ENCODE measurements at places on chromosomes 7 and 10.

DNA sequence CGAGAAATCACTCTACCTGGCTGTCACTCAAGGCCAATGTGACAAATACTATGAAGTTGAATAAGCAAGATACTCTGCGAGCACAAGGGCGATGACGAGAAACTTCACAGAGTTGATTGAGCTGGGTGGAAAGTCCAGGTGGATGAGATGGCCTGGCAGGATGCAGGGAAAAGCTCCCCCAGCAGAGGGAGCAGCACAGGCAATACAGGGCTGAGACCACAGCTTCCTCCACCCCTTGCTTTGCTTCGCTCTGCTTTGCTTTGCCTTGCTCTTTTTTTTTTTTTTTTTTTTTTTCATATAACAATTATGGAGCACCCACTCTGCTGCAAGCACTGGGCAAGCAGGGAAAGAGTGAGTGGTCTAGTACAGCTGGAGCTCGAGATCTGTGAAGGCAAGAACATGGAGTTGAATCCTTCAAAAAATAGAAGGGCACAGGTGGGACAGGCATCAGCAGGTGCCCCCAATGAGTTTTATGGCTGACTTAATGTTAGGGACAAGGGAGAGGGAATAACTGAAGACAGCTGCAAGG lies 88.3 kb downstream of the CABCOCO1 start:
- DNase-seq: peak; percentile 68

DNA sequence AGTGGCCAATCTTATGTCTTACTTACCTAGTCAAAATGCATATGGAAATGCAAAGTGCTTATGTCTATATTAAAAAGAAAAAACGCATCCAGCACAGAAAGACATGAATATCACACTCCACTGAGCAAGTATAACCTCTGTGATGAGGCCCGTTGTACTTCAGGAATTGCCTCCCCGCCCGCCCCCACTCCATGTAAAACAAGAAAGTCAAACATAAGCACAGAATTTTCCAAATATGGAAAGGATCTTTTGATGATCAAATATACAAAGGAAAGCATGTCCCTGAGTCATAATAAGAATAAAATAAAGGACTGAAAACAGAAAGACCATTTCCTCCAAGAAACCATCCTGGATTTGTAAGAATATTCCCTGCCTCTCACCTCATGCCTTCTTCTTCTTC lies 229.1 kb downstream of the BAMBI start:
- no peak for DNase-seq

DNA sequence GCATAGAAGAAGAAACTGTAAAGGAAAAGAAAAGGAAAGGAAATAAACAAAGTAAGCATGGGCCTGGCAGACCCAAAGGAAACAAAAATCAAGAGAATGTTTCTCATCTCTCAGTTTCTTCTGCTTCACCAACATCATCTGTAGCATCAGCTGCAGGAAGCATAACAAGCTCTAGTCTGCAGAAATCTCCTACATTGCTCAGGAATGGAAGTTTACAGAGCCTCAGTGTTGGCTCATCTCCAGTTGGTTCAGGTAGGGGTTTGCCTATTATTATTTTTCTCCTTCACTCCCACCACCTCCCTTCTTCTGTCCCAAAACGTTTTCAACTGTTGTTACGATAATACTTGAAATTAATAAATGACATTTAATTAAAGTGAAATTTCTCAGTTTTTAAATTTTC lies 139.6 kb downstream of the MLLT10 start:
- DNase-seq: no peak

DNA sequence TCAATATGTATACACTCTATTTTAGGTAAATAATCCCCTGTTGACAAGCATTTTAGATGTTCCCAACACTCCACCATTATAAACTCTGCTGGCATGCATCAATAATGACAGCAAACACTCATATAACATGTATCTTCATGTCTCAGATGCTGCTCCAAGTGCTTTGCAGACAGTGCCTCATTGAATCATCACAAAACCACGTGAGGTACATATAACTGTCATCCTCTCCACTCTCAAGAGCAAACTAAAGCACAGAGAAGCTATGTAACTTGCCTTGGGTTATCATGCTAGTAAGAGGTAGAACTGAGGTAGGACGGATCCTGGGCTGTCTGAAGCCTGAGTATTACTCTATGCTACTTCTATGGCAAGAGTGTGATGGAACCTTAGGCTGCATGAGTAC lies 72.5 kb upstream of the GSDME start:
- no peak for DNase-seq

- no peak for DNase-seq
These were observed 102.4 kb downstream of the SMURF1 start for GRCh38 chr7:99041526-99041925.

- no peak for DNase-seq
These were observed 81.3 kb upstream of the LRRN3 start for GRCh38 chr7:111009526-111010040.

DNA sequence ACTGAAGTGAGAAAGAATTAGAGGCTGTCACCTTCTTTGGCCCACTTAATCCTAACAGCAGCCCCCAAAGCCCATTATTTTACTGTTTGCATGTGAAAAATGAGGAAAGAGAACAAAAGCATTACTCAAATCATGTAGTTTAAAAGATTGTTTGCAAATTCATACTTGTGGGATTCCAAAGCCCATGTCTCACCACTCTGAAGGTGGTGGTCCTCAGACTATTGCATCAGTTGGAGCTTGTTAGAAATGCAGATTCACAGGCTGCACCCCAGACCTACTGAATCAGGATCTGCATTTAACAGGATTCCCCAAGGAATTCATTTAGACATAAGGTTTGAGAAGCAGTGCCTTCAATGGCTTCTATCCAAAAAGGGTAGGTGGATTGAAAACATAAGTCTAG lies 93.7 kb upstream of the PDE1C start:
- no peak for DNase-seq

DNA sequence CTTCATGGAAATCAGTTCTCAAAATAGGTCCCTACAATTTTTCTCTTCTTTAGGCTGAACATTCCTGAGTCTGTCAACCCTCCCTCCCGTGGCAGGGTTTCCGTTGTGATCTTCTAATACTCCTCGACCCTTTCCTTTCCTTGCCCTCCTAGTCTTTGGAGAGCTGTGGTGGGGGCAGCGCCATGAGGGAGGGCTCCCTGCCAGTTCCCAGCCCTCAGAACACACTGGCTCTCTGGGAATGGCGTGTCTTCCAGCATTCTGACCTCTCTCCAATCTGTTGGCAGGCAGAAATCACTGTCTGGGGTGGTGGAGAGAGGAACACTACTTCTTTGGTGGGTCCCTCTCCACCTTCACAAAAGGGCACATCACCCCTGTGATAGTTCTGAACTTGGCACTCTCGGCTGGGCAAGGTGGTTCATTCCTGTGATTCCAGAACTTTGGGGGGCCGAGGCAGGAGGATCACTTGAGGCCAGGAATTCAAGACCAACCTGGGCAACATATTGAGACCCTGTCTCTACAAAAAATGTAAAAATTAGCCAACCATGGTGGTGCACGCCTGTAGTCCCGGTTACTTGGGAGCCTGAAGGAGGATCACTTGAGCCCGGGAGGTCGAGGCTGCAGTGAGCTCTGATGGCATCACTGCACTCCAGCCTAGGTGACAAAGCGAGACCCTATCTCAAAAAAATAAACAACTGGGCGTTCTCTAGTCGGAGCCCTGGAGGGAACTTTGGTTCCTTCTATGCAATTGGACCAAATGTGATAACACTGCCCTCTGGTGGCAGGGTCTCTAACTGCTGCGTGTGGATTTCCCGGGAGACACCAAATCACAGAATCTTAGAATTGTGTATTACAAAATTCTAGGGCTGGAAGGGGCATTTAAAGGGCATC lies 13.1 kb upstream of the ARPC1A start:
- peak; percentile 65 for DNase-seq

DNA sequence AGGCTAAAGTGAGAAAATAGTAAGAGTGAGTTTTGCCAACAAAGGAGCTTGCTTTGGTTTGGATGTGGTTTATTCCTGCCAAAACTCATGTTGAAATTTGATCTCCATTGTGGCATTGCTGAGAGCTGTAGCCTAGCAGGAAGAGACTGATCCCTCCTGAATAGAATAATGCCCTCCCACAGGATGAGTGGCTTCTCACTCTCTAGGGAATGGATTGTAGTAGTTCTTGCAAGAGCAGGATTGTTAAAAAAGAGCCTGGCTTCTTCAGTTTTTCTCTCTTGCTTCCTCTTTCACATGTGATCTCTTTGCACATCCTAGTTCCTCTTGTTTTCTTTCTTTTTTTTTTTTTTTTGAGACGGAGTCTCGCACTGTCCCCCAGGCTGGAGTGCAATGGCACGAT lies 34.4 kb downstream of the ASAH2 start:
- no peak for DNase-seq

DNA sequence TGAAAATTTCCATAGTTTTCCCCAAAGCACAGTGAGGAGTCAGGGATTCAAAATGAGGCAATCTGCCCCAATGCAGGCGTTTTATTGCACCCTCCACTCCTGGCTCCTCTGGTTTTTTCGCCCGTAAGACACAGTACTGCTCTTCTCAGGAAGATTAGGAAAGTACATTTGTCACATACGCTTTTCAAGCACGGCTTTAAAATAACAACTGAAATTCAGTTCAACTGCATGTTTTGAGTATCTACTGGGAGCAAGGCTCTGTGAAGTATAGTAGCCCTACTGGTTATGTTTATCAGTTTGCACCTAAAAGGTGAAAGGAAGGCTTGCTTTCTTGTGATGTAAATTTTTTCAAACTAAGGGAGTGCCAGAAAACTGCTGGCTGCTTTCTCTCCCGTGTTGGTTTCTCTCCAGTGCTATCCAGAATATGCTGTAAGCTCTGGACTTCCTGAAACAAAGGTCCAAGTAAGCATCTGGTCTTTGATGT lies 1.9 kb upstream of the SGMS1 start:
- peak; percentile 12 for DNase-seq

DNA sequence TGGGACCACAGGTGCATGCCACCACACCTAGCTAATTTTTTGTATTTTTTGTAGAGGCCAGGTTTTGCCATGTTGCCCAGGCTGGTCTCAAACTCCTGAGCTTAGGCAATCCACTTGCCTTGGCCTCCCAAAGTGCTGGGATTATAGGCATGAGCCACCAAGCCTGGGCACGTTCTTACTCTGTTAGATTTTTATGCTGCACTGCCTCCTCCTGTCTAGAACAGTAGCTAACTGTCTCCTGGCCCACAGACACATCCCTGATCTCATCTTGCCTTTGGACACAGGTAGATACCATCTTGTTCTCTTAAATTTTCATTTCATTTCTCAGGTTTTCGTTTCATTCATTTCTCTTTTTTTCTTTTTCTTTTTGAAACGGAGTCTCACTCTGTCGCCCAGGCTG lies 41.1 kb downstream of the BLVRA start:
- no peak for DNase-seq

DNA sequence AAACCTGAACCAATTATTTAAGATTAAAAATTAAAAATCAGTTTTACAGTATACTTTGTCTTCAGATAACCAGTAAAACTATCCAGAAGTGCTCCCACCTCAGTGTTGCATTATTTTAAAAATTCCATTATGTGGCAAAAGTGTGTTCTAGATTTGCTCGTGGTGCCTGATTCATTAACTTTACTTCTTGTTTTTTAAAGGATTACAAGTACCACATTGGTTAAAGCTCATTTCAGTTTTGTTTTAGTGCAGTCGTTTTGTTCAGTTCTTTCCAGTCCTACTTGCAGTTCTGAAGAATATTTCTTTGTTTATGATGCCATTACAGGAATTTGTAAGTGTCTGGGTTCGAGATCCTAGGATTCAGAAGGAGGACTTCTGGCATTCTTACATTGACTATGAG lies 69.0 kb downstream of the SNX10 start:
- DNase-seq: no peak

DNA sequence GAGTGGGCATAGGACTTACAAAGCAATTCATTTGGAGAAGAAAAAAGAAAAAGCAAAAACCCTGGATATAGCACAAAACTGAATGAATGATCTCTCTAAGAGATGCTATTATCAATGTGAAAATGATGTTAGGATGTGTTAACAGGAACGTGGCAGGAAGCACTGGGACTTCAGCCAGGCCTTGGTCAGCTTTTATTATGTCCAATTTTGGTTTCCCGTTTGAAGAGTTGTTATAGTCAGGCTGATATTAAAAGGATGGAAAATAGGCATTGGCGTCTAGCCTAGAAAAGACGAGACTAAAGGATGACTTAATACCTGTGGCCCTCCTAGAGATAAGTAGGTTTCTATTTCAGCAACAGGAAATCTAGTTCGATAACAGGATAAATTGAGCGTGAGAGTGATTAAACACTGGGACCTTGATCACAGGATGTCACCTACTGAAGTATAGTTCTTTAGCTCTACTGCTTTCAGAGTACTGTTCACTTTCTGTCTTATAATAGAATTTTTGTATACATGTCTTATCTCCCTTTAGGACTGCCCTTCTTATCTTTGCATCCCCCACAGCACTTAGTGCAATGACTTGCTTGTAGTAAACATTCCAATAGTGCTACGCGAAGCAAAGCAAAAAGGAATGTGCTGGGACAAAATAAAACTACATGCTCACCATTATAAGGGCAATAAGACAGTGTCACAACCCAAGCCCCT lies 99.8 kb upstream of the AGBL3 start:
- no peak for DNase-seq

DNA sequence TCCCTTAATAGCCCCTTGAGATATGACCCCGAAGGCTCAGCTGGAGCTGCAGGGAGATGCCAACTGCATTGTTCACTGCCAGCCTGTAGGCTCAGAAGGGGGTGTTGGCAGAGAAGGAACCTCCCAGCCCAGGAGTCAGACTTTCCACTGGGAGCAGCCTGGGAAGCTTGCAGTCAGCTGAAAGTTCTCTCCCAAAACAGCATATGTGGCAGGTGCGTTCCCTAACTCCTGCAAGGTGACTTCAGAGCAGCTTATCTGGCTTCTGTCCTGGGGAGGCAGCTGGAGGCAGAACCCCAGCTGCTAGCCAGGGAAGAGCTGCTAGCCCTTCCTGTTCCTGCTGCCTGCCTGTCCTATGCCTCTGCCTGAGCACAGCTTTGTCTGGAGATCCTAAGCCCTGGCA lies 8.1 kb downstream of the SFTPA2 start:
- peak; percentile 48 for DNase-seq

DNA sequence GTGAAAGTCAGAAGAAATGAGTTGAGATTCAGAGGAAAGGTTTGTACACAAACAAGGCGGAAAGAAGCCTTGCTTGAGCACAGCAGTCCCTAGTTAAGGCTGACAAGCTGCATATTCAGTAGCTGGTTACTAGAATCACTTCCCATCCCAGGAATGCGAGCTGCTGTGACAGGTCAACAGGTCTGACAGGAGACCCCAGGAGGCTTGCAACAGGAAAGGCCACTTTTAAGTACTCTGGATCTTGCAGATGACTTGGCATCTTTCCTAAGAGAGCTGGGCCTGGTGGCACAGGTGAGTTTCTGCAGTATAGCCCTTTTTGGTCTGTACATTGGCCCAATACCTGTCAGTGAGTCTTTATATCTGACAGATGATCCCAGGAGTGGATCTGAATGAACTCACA lies 35.7 kb upstream of the UNC5B start:
- no peak for DNase-seq

DNA sequence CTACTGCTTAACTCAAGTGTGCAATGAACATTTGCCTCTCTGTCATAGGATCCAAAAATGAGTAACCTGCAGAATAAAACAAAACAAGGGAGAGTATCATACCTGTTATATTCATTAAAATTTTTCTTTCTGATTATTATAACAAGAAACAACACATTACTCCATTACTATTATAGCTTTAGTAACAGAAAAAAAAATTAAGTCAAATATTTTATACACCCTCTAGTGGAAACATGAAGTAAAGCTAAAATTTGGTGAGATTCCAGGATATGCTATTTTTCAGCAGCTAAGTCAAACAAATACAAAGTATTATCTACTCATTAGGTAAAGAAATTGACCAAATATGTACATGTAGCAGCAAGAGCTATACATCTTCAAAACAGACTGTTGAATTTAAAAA lies 56.3 kb downstream of the PDZD8 start:
- DNase-seq: peak; percentile 4

GRCh38 chr10:95675403-95676116 lies 18.2 kb downstream of the TCTN3 start:
- DNase-seq: no peak

Data from NCI-H146 (cell line).